ENCODE measurements at places on chromosomes 6 and 20. TPM values are rescaled to one million over a fixed set of nuclear protein-coding genes. Genes with fewer than 3 reads are reported as not detected.

The SSTR4 gene
- not detected for total RNA-seq

The RRAGD gene
- 0.18 TPM for total RNA-seq

The CDH26 gene
- 0.68 TPM for total RNA-seq

DNA sequence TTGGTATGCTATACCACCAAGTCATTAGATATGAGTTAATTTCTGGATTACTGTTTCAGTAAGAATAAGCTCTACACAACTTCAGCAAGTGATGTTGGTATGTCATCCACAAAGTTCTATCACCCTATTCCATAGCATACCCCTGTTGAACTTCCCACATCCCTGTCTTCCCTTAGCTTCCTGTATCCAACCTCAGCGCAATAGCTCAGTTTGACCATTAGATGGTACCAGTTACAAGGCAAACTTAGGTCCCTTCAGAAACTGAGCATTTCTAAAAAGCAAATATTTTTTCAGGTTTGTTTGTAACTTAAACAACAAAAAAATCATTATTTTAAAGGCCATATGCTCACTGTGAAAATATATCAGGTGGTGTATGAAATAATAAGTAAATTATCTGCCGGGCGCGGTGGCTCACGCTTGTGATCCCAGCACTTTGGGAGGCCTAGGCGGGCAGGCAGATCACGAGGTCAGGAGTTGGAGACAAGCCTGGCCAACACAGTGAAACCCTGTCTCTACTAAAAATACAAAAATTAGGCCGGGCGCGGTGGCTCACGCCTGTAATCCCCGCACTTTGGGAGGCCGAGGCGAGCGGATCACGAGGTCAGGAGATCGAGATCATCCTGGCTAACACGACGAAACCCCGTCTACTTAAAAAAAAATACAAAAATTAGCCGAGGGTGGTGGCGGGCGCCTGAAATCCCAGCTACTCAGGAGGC is 8.8 kb upstream of the MOG start:
- DNase-seq = peak; percentile 47

GRCh38 chr20:17061715-17062114 is 165.1 kb upstream of the PCSK2 start:
- no peak for DNase-seq

GRCh38 chr20:64051561-64052325 is 2.3 kb upstream of the SOX18 start:
- no peak for DNase-seq

DNA sequence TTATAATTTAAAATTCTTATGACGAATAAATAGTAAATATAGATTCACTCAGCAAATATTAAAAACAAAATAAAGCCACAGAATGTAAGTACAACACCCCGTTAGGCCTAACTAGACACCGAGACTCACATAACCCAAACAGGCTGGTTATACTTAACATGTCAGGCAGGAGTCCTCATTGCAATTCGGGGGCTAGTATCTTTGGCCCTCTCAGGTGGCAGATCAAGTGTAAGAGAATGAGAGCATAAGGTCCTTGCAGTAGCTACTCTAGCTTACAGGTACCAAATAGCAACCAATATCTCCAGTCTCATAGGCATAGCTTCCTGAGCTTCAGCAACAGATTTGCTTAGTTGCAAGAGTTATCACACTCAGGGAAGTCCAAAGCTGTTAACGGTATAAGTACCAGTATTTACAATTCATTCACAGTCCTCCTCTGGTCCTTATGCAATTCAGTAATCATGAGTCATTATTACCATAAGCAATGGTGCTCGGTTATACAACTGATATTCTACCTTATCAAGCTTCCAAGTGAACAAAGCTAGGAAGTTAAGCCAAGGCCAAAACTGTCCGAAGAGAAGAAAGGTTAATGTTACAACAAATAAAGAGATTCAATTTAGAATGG is 20.1 kb downstream of the REV3L start:
- DNase-seq = no peak

GRCh38 chr6:921400-921799 is 228.5 kb upstream of the EXOC2 start:
- DNase-seq = no peak

DNA sequence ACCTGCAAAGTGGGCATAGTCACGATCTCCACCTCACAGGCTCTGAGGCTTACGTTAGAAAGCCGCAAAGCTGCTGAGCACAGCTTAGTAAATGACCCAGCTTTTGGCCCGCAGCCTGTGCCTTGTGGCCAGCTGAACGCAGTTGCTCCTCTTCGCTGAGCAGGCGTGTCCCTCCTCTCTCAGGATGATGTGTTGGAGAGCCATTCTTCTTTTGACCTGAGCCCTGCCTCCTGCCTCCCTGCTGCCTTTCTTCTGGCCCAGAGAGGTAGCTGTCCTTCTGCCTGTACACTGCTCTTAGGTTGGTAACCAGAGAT is 47.6 kb upstream of the MYL9 start:
- DNase-seq = no peak
